ENCODE measurements at places on chromosomes 5 and 9.
A peak's percentile ranks its signal among the peaks of the same experiment; 100 is the strongest.

DNA sequence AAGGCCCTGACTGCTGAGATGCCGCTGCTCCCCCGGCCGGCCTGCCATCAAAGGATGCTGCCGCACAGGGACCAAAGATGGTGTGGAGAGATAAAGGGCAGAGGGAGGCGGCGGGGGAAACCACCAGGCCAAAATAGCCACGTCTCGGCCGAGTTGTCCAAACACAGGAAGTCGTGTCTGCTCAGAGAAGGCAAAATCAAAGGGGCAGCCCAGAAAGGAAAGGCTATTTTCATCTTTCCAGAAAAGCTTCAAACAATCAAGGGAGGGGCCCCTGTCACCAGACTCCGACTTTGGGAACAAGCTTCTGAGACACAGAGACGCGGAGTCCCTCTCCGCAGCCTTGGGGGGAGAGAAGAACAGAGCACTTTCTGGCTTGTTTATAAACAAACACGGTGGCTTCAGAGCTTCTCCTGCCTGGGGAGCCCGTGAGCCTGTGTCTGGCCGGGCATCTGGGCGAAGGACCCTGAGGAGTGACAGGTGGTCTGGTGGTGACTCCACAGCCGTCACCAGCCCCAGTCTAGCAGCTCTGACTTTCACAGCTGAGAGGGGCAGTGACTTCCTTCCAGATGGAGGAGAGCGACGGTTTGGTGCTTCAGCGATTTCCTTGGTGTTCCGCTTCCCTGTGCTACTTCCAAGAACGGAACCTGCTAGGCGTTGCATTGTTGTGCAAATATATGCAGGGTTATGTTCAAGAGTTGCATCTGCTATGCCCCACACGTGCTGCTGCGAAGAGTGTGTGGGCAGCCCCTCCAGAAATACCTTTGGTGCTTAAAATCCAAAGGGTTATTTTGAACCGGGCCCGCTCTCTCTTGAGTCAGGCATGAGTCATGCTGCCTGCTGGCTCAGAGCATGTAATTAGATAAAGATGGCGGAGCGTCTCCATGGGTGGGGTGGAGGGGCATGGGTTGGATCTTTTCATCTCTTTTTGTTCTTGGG is 24.0 kb downstream of the ADAMTSL2 start:
- no peak for DNase-seq

GRCh38 chr5:133603711-133604110 is 8.6 kb downstream of the FSTL4 start:
- DNase-seq, result no peak

GRCh38 chr5:140588311-140589070 is 23.9 kb downstream of the SLC35A4 start:
- no peak for DNase-seq

- peak; percentile 50 for DNase-seq
Observed at GRCh38 chr5:7078901-7079300, 317.0 kb upstream of the ADCY2 start.

GRCh38 chr9:35257986-35258659 is 96.3 kb downstream of the UNC13B start:
- no peak for DNase-seq

GRCh38 chr9:4762886-4763541 is 22.0 kb upstream of the AK3 start:
- DNase-seq, result peak; percentile 52

DNA sequence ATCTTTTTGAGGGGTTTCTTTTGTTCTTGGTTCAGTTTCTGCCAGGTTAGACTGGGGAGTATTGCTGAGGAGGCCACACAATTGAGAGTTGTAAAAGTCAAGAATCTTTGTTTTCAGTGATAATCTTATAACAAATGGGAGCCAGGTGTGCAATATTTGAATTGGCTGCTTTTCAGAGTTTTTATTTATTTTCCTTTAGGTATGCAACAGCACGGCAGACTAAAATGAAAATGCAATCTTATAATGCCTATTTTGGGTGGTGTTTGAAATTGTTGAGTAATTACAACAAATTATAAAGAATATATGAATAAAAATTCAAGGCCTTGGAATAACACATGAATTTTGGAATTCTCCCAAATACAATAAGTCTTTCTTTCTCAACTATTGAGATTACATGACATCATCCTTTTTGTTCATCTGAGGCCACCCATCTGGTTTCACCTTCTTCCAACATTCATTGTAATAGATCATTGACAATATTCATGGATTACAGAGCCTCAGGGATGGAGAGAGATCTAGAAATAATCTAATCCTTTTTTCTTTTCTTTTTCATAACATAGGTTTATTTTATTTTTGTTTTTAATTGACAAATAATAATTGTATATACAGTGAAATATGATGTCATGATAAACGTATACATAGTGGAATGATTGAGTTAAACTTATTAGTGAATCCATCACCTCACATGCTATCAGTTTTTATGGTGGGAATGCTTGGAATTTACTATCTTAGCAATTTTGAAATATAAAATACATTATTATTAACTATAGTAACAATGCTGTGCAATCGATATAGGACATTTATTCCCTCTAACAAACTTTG is 1061.0 kb downstream of the NR2F1-AS1 start:
- no peak for DNase-seq

DNA sequence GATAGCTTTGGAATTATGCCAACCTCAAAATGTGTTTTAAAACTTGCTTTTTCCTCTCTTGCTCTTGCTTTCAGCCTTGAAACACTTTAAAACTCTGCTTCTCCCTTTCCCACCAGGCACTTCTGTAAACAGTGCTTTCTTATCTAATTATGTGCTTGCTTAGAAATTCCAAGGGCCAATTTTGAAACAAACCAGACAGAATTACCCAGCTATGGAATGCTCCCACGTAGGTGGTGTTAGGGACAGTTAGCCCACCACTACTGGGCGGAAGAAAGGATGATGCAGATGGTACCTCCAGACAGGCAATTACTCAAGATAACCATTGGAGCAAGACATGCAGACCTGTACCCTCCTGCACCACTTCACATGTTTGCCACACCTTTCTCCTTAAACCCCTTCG is 523.0 kb upstream of the PTPRD start:
- no peak for DNase-seq

DNA sequence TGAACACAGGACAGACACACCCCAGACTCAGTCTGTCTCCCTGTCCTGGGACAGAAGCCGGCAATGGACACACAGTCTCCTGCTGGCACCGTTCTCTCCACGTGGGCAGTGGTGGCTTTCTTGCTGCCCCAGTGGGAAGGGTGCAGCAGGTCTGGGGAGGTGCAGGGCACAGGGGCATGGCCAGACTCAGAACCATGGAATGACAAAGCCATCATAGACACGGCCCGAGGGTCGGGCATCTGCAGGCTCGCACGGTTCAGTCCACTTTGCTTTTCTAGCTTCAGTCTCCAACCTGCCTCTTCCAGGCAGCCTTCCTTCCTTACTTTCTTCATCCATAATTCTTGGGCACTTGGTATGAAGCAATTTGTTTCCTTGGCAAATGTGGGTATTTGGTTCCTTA is 16.7 kb downstream of the MYMK start:
- no peak for DNase-seq

DNA sequence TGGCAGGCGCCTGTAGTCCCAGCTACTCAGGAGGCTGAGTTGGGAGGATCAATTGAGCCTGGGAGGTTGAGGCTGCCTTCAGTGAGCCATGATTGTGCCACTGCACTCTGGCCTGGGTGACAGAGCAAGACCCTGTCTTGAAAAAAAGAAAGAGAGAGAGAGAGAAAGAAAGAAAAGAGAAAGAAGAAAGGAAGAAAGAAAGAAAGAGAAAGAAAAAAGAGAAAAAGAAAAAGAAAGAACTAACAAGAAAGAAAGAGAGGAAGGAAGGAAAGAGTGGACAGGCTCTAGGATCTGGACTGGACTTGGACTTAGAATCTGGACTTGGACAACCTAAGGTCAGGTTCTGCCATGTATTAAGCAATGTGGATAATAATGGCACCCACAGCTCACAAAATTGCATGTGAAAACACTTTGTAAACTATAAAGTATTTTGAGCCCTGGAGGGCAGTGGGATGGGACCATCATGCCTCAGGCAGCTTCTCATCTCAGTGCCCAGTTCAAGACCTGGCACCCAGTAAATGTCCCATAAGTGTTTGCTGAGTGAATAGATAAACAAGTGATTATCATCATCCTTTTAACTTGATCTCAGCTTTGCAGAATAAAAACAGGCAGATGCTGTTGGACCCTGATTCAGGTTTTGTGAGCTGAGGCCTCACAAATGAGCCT is 12.8 kb upstream of the PHF19 start:
- DNase-seq, result no peak

DNA sequence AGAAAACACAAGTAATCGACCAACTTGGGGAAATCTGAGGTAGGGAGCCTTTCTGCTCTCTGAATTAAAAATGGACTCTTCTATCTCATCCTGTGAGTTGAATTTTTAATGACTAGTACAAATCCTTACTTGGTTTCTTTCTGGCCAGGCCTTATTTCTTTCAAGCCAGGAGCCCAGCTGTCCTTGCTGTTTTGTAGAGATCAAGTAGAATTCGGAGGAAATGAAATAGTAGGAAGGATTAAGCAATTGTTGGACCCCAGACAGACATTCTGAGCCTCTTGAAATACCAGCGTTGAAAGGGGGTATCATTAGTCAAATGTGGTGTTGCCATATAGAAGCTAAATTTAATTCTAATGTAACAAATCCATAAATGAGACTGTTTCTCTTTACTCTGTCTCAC is 53.7 kb upstream of the SMIM15 start:
- DNase-seq, result no peak

- DNase-seq, result no peak
Observed at GRCh38 chr5:8870349-8870958, 675.4 kb downstream of the SEMA5A start.

- peak; percentile 86 for DNase-seq
Observed at GRCh38 chr9:135087489-135087792, at the start of gene OLFM1. TSS of gene OLFM1 (plus strand) at chr9:135087668. CDS start at chr9:135087990, 322 bp downstream.

- no peak for DNase-seq
Observed at GRCh38 chr5:149544028-149544420, 7.2 kb downstream of the CSNK1A1 start.

DNA sequence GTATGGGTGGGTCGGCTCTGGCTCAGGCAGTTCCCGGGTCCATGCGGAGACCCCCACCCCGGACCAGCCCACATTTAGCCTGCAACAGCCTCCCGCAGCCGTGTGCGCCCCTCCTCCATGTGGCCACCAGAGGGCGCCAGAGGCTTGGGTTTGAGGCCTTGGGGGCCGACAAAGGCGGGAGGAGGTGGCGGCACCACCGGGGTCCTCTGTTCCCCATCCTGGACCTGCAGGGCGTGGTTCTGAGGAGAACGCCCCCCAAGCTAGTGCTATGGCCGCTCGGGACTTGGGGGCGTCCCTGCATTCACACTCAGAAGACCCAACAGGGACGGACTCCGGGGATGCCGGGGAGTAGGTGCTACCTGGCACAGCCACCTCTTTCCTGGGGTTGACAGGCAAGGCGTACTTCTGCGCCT is 16.5 kb downstream of the ASS1 start:
- DNase-seq, result peak; percentile 86

DNA sequence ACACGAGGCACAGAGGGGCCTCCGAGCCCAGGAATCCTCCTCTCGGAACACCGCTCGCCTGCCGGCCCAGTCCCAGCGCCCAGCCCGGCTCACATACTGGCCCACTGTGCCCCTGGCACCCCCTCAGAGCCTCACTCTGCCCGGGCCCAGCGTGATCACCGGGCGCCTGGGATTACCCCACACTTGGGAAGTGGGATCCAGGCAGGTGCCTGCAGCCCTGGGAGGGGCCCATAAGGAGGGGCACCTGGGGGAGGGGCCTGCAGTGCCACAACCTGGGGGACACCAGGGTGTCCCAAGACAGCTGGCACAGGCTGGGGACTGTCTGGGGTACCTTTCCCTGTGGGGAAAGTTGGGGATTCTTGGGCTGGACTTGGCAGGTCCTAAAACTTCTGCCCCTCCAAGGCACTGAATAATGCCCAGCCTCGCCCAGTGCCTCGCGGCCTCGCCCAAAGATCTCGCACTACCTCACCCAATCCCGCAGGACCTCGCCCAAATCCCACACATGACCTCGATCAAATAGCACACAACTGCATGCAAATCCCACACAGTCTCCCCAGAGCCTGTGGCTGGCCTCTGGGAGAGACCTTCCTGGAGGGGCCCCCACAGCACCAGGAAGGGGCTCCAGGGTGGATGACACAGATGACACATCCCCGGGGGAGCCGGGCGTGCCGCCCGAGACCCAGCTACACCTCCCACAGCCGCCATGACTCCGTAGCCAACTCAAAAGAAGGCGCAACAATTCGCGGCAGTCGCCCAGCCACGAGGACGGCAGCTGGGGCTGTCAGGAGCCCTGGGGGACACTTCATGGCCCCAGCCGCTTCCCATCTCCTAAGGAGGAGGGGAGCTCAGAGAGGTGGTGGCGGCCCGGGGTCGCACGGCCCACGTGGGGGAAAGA is 13.7 kb downstream of the NOTCH1 start:
- no peak for DNase-seq

DNA sequence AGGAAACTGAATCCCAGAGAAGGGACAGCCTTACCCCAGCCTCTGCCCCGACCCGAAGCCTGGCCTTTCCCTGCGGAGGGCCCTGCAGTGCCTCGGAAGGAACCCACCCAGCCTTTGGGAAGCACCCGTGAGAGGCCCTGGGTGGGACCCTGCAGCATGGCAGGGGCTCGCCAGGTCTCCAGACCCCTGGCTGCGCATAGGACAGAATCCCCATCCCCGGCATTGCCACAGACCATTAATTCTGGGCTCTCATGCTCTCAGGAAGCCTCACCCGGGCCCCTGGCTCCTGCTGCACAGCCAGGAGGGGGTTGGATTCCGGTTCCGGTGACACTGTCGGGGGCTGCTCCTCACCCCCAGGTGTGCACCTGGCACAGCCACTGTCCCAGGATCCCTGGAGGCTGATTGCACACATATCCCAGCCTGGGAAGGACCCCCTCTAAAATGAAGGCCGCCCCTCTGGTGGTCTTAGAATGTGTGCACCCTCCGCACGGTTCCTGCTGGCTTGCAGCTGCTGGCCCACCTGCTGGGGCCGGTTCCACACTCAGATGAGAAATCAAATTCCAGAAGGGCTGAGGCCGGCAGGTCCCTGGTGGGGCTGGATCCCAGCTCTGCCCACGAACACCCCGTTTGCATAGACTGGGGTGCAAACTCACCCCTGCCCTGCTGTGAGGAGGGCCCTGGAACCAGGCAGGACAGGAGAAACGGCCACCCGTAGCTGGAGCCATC is 4.7 kb downstream of the EGFL7 start:
- no peak for DNase-seq

GRCh38 chr5:67605730-67606585 is 409.4 kb upstream of the CD180 start:
- DNase-seq, result no peak

GRCh38 chr5:115321309-115321708 is 24.9 kb upstream of the CCDC112 start:
- DNase-seq, result no peak

- no peak for DNase-seq
Observed at GRCh38 chr5:132300577-132301343, 6.6 kb downstream of the SLC22A4 start.

- DNase-seq, result no peak
Observed at GRCh38 chr5:95768731-95769130, 37.6 kb downstream of the RHOBTB3 start.

DNA sequence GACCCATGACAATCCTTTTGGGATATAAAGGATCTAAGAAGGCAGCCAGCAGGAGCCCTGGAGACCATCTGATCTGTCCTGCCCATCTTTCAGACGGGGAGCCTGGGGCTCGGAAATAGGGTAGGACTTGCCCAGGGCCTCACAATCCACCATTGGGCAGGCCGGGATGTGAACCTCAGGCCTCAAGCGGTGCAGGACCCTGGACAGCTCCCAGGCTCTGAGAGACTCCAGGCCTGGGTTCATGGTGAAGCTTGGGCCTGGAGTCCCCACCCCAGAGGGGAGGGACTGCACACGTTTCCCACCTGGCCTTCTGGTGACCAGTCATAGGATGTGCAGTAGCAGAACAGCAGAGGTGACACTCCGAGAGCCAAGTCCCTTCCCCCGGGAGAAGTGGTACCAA is 36.6 kb upstream of the RAPGEF1 start:
- DNase-seq, result peak; percentile 85

GRCh38 chr5:14445013-14445412 is 136.6 kb upstream of the OTULINL start:
- no peak for DNase-seq

Data from WTC11 (cell line).